ENCODE measurements at places on chromosomes 5 and 9.

GRCh38 chr9:36451949-36452348 lies 51.9 kb upstream of the RNF38 start:
- no peak for DNase-seq

DNA sequence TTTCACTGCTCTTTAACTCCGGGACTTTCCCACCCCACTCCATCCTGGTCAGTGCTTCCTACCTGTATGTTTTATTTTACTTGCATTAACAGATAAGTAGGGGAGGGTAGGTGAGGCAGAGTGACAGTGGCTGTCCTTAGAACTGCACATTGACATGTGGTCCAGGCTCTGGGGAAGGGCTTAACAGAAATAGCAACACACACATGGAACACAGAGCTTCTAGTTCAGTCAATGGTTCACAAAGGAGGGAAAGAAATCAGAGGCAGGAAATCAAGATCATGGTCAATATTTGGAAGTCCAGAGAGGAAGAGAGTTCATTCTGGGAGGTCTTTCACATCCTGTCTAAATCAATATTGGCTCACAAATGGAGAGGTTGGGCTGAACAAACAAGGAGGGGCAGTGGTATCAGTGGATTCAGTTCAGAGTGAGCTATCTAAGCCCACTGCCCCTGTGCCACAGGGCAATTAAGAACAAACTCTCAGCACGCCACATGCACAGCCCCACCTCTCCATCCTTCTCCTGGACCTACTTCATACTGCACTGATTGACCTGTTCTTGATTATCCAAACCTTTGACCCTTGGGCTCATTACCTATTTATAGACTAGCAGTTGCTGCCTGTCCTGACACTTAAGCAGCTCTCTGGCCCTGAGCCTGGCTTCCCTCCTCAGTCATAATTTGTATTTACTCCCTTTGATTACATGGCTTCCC lies 6.2 kb upstream of the VPS13A start:
- DNase-seq: peak; percentile 72

DNA sequence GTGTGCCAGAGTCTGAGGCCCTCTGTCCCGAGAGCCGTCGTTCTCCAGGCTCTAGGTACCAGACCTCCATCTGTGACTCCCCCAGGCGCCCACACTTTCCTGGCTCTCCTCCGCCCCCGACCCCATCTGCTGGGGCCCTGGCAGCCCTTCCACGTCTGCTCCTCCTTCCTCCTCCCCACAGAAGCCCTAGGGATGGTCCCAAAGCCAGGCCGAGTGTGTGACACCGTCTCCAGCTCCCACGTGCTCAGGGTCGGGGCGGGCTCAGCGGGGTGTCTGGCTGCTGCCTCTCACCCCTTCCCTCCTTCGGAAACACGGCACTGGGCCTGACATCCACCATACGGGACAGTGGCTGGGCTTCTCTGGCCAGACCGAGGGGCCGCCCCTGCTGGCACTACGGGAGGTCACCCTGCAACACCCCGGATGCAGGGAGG lies 20.5 kb upstream of the SLC6A19 start:
- DNase-seq: no peak

DNA sequence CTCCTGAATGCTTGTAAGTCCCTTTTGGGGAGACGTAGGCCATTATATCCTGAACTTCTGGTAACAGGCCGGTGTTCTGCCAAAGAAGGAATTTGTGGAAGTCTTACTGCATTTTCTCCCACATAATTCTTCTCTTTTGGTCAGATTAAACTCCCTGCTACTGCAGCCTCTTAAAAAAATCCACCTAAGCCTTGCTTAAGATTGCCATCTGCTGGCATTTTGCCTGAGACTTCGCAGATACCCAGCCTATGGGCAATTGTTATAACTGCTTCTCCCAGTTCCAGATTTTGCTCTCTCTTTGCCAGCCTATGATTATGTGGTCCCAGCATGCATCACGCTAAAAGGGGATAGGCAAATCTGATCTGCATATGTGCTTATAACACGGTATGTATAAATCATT lies 391.6 kb upstream of the CHD1 start:
- peak; percentile 5 for DNase-seq

DNA sequence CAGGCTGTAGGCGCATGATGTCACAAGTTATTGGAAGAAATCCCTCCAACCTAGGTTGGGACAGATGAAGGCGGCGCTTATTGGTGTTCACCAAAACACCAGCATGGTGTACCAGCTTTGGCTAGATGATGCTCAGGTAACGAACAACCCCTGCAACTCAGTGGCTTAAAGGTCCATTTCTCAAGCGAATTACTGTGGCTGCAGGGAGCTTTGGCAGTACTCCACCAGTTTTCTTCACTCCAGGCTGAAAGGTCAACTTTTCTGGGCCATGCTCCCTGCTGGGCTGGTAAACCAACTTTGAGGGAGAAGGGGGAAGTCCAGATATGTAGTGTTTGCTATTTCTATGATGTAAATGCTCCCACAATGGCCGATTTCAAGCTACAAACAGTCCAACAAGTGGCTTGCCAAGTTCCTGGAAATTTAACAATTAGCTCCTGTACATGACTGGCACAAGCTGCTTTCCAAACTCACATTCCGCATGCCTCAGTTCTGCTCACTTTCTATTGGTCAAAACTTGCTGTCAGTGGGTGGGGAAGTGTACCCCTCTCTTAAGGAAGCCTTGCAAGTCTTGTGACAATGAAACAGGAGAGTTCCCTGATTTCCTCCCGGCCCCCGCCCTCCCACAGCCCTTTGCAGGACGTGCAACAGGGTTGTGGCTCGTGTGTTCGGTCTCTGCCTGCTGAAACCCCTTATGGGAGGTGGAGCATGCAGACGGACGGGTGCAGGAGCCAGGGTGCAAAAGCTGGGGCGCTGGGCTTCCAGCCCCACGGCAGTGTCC lies 588 bp upstream of the ZBED3 start:
- peak; percentile 60 for DNase-seq

DNA sequence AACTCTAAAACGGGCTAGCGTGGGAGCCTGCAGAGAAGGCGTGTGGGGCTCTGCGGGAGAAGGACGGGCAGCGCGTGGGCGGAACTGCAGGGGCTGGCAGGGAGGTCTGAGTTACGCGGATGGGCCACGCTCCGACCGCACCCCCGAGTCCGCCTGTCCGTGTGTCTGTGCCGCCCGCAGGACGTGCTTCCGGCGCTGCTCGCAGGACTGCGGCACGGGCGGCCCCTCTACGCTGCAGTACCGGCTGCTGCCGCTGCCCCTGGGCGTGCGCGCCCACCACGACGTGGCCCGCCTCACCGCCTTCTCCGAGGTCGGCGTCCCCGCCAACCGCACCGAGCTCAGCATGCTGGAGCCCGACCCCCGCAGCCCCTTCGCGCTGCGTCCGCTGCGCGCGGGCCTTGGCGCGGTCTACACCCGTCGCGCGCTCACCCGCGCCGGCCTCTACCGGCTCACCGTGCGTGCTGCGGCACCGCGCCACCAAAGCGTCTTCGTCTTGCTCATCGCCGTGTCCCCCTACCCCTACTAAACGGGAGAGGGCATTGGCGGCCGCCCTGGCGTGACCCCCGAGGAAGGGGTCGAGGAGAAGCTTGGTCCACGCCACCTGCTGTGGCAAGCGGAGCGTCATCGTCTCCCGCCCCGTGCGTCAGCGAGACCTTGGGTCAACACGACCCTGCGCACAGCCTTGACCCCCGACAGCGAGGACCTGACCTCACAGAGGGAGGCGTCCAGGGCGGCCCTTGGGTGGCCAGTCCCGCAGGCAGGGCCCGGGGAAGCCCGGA lies 11.4 kb upstream of the ASS1 start:
- DNase-seq: peak; percentile 56

- DNase-seq: no peak
These were observed 31.9 kb upstream of the STING1 start for GRCh38 chr5:139514486-139514856.

DNA sequence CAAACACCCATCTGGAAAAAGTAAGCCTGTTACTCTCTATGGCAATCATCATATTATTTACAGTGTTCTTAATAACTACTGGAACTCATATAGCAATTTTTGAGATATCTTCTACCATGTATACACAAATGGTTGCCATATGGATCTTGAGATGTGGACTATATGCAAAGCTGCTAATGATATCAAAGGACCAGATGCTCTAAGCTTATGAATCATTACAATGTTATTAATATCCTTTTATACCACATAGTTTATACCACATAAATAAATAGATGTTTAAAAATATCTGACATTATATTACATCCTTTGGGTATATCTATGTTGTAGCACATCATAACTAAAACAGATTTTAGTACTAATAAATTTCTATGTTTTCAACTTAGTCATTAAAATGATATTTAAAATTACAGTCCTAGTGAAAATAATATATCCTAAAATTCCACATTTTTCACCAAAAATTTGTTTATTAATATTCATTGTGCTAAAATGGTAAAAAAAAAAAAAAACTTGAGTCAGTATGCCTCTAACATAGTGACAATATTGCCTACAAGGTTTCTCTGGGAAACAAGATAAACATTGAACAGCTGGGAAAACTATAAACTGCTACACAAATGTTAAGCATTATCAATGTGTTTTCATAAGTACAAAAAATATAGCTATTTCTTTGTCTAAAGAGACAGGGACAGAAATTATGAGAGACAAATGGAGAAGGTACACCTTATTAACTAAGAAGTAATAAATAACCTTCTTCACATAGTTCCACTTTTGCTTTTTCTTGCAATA lies 85.5 kb downstream of the DTWD2 start:
- DNase-seq: no peak

DNA sequence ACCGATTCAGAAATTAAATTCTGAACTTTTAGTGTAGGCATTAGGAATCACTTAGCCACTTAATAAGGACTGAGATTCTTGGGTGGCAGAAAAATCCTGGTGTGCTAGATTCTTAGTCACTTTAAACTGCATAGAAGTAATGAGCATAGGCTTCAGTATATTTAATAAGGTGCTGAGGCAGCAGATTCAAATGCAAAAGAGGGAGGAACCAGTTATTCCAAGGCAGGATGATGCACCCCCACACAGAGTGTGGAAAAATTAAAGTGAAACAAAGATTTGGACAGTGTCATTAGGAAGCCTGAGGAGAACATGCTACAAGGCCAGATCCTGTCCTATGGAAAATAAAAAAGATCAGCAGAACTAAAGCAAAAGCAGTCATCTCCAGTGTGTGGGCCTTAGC lies 217.7 kb downstream of the PJA2 start:
- DNase-seq: no peak

DNA sequence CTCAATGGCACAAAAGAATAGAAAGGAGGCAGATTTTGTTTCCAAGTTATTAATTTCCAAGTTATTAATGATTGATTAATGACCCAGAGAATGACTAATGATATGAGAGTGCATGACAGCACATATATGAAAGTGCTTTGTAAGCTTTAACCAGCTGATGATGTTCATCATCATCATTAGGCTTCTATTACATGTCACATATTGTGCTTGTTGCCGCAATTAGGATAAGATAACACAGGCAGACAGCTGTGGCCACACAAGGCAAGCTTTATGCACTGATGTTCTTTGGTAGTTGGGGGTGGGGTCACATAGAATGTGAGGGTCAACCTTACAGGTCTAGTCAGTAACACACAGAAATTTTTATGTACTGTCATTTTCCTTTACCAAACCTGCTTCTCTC lies 219.7 kb downstream of the TRPM3 start:
- no peak for DNase-seq

GRCh38 chr5:100872408-100873190 lies 30.5 kb downstream of the ST8SIA4 start:
- DNase-seq: no peak

DNA sequence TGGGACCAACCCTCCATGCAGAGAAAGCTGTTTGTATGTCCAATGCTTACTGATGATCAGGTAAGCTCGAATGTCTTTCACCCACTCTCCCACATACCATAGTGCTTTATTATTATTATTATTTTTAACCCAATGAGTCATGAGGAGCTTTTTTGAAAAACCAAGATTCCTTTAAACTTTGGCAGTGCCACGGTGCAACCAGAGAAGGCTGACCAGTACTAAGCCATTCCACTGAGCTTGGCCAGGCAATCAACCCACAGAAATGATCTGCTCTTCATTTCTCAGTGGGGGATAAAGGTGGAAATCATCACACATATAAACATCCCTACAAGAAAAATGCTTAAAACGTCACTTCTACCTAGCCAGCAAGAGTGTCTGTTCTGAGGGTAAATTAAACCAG lies 35.5 kb downstream of the JAKMIP2 start:
- no peak for DNase-seq

DNA sequence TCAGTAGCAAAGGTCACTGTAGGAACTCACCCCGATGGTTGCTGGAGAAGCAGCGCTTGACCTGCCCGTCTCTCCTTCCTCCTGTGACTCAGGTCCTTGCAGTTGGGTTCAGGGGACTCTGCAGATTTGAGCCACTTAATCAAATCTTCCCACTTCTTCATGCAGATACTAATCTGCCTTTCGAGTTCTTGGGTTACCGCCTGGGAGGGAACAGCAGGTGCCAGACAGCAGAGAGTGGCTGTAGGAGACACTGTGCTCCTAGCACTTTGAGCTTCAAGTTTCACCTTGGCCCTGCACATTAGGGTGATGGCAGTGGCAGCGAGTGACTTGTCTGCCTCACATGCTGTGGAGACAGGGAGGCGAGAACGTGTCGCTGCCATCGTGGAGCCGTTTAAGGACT lies 478.3 kb downstream of the PSAT1 start:
- no peak for DNase-seq

DNA sequence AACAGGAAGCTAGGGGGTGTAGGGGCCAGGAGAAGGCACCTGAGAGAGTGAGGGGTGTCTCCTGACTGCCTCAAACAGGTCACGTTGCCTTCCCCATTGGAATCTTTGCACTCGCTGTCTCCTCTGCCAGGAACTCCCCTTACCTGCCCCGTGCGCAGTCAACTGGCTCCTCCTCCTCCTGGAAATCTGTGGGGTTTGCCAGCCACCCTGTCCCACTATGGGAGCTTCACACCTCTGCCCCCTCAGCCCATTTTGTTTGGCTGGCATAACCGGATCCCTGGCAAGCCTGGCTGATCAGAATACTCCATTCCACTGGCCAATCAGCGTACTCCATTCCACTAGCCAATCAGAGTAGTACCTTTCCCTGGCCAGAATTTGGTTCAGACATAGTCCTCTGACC lies 10.4 kb upstream of the SLC34A1 start:
- DNase-seq: no peak

DNA sequence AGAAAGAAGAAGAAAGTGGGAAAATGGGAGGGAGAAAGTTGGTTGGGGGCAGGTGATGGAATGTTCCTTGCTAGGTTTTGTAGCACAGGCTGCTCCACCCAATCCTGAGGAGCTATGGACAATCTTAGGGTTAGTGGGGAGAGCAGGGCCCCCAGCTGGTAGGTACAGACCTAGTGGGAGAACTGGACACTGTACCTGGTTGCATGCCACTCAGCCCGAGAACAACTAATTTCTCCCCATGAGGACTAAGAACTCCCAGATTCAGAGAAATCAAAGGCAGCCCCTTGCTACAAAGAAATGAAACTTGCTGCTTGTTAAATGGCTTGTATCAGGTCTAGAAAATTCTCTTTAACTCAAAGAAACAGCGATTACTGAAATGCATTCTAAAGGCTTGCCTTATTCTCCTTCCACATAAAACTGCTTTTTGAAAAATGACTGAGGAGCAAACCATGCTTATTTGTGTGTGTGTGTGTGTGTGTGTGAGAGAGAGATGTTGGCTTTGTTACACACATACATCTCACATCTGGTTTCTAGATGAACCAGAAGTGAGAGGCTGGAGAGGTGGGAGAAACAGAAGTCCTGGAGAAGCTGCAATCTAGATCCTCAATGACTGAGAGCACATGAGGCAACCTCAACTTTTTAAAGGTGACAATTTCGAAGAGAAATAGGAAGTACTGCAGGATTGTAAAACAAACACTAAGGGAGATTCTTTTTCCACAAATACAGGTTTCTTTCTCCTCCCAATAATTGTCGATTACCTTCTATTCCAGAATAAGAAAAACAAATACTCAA lies 28.9 kb downstream of the FYB1 start:
- no peak for DNase-seq

All from NCI-H146 (cell line).